ENCODE measurements at places on chromosomes 3 and 15.

DNA sequence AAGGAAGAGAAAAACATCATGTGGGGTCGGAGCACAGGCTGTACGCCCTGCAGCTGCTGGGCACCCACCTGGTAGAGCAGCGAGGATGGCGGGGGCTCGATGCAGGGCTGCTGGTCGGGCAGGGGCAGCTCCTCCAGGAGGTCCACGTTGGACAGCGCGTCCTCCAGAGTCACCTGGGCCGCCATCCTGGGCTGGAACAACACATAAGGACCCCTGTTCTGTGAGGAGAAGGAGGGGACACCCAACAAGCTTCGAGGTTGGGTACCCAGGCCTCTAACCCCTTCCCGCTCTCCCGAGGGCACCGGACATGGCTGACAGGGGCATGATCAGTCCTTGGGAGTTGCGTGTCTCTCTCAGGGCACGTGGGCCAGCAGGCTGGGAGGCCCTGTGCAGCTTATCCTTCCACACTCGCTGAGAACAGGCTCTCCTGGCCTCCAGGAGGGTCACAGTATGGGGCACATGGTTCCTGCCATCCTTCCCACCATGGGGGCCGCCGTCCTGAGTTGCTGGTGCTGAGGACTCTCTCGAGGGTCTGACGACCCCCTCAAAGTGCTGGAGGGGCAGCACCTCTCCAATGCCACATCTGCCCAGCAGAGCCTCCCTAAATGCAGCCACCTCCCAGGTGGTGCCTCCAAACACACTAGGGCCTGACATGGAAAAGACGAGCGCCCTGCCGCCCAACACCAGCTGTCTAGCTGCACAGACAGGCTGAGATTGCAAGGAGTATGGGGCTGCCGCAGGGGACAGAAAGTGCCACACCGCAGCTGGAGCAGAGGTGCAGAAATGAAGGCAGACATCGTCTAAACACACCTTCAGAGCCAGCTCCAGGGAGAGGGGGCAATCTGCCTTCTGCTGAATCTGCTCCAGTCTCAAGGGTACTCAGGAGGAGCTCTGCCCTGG is 32.8 kb downstream of the CYFIP1 start:
- no peak for DNase-seq

DNA sequence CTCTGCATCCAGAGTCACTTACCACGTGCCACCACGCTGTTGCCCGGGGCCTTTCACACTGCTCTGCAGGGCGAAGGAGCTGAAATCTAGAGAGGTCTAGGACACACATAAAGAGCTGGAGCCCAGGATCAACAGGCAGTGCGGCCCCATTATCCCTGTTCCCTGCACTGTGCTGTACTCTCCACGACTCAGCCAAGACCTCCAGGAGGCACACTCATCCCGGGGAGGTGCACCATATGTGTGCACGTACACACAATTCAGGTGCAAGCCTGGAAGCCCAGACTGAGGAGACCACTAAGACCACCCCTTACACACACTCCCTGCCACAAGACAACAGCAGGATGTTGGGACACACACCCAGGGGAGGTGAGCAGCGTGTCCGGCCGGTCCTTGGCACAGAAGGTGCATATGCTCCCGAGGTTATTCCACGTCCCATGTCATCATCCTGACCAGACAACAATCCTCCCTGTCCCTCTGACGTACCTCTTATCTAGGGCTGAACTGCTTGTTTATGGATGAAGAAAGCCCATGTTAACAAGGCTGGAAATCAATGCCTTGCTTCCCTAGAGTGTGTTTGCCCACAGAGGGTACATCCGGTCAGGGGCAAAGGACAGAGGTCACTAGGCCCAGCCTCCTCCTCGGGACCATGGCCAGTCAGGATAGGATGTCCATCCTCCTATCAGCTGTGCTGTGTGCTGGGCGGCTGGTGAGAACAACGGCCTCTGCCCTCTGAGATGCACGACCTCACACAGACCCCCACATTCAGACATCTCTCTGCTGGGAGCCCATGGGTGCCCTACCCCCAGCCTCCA is 16.1 kb downstream of the KLF15 start:
- DNase-seq = no peak

DNA sequence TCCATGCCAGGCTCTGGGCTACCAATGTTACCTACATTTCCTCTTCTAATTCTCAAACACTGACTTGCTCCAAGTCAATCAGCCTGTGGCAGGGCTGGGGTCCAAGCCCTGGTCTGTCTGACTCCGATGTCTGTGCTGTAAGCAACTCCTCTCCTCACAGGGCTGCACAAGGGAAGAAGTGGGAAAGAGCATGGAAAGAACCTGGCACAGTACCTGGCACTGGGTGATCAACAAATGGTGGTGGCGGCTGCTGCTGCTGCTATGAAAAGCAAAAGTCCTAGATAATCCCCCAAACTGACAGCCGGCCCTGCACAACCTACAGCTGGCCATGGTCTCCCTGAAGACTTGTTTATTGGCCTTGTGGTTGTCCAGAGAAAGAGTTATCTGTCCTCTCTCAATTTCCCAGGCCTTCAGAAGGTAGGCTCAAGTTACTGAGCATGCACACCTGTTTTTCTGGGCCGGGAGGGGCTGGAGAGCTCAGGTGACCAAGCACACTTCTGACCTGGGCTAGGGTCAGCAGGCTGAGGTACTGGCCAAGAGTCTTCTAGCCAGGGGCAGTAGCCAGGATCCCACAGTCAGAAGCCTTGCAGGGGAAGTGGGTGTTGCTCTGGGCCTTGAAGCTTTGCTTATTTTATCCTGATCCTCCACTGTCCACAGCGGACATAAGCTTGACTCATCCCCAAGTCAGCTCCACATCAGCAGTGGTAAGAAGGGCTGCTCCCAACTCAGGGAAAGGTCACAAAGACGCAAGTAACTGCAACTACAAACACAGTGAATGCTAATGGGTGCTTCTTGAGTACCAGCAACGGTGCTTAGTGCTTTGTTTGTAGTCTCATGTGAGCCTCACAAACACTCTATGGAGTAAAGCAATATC is 35.3 kb upstream of the KY start:
- no peak for DNase-seq

GRCh38 chr3:20394243-20394642 is 208.2 kb upstream of the SGO1 start:
- no peak for DNase-seq

GRCh38 chr3:26522919-26523318 is 99.7 kb upstream of the LRRC3B start:
- DNase-seq = no peak

GRCh38 chr3:3443482-3443881 is 264.0 kb upstream of the CRBN start:
- no peak for DNase-seq

- DNase-seq = no peak
These were observed 1.5 kb downstream of the FSTL1 start for GRCh38 chr3:120449251-120449650.

- DNase-seq = peak; percentile 79
These were observed at the start of gene RARRES1 for GRCh38 chr3:158731938-158732855. TSS of gene RARRES1 (minus strand) at chr3:158732457. CDS start at chr3:158732415, 42 bp downstream.

DNA sequence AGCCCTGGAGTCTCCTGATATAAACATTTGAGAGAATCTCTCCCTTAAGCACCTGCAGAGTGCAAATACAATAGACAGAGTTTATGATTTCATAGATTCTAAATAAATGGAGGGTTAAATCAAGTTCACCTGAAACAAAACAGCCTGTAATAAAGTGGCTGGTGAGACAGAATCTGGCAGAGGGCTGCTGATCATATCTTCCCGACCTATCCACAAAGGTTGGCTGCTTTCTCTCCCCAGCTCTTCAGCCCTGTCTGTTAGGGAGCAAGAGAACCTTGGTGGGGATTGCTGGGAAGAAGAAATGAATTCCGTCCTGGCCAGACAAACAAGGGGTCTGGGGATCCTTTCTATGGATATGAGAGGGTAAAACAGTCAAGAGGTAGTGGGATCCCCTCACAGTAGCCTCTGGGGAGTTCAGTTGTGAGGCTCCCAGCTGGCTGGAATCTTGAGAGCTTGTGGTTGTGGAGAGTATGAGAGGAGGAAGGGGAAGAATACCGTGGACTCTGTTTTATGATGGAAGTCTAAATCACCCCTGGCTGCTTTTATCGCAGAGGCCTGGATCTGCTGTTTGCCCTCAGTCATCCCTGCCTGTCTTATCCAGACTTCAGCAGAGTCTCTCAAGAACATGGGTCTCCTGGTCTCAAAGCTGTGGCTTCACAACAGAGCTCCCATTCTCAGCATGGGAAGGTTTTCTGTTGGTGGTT is 451.3 kb downstream of the NTRK3 start:
- no peak for DNase-seq

DNA sequence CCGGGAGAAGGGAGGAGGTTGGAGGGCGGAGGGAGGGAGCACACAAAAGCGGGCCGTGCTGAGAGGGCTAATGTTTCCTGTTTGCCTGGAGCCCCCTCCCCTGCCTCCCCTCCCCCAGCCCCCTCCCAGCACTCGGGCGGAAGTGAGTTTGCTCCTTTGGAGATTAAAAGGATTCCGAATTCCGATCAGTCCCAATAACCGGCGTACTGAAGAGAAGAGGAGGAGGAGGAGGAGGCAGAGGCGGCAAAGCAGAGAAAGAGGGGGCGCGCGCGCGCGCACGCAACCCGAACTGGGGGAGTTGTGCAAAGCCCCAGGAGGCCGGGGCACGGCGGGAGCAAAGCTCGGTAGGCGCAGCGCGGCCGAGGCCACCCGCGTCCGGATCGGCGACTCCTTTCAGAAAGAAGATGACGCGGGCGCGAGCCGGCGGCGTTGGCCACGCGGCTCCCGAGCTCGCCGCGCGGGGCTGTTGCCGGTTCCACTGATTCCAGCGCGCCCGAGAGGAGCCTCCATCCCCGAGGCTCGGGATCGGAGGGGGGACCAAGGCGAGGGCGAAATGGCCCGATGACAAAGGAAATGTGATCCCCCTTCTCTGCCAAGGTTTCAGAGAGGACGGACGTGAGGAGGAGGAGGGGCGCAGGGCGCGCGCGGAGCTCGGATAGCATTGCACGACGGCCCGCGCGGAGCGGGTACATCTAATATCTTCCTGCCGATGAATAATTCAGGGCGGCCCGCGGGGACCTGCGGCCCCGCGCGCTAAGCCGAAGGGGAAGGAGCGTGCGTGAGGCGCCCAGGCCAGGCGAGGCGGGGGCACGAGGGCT is 1.1 kb upstream of the TRIM71 start:
- DNase-seq = peak; percentile 94
